ENCODE measurements at places on chromosomes 11 and 22. TPM values are rescaled to one million over a fixed set of nuclear protein-coding genes. Genes with fewer than 3 reads are reported as not detected.

GRCh38 chr22:19971276-19972124 lies 29.9 kb upstream of the TXNRD2 start:
- peaks cover 11% of the 10 kb centered on the region for H3K4me1 ChIP-seq
- no peaks in the 10 kb centered on the region for H3K27me3 ChIP-seq
- no peak overlapping the region for H3K4me3 ChIP-seq
- peaks cover 12% of the 10 kb centered on the region for H3K36me3 ChIP-seq
- no peak overlapping the region for H3K27ac ChIP-seq

DNA sequence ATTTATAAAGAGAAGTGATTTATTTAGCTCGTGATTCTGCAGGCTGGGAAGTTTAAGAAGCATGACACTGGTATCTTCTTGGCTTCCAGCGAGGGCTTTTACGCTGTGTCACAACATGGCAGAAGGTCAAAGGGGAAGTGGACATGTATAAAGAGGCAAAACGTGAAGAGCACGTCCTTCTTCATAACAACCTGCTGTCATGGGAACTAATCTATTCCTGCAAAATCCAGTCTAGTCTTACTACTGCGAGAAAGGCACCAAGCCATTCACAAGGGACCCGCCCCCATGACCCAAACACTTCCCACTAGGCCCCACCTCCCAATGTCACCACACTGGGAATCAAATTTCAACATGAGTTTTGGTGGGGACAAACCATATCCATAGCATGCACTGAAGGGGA lies 58.3 kb downstream of the AMOTL1 start:
- peak; percentile 17 for DNase-seq
- H3K4me1 ChIP-seq = no peaks in the 10 kb centered on the region
- peaks cover 68% of the 10 kb centered on the region for H3K36me3 ChIP-seq
- H3K27ac ChIP-seq = no peak overlapping the region

- H3K36me3 ChIP-seq = no peaks in the 10 kb centered on the region
- H3K27ac ChIP-seq = no peak overlapping the region
- DNase-seq = peak; percentile 5
Observed at GRCh38 chr11:106231591-106231990, 154.1 kb downstream of the AASDHPPT start.

GRCh38 chr11:46308631-46309419 lies 31.4 kb downstream of the CREB3L1 start:
- H3K4me1 ChIP-seq = no peaks in the 10 kb centered on the region
- no peaks in the 10 kb centered on the region for H3K27me3 ChIP-seq
- peak; percentile 77 for DNase-seq
- no peak overlapping the region for H3K27ac ChIP-seq
- H3K36me3 ChIP-seq = no peaks in the 10 kb centered on the region
- H3K4me3 ChIP-seq = no peak overlapping the region

DNA sequence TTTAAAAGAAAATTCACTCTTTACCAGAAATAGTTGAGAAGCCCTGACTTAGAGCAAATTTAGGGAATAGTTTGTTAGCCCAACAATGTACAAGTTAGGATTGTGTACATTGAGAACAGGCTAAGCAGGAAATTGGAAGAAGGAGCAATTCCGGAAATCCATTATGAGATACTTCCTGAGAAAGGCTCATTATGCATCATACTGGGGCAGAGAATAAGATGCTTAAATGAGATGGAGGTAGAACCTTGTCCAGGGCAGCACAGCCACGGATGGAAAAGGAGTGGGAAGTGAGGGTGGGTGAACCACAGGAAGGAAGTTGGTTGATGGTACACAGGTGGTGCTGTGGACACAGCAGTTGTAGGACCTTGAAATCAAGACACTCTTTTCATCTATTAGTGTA lies 180.2 kb downstream of the PGR start:
- H3K4me1 ChIP-seq = no peaks in the 10 kb centered on the region
- H3K36me3 ChIP-seq = peaks cover 3% of the 10 kb centered on the region
- H3K27me3 ChIP-seq = no peaks in the 10 kb centered on the region

GRCh38 chr11:94882931-94883330 lies 90.4 kb downstream of the CWC15 start:
- H3K36me3 ChIP-seq = peaks cover 19% of the 10 kb centered on the region
- no peak for DNase-seq
- H3K27ac ChIP-seq = no peak overlapping the region
- H3K27me3 ChIP-seq = no peaks in the 10 kb centered on the region

DNA sequence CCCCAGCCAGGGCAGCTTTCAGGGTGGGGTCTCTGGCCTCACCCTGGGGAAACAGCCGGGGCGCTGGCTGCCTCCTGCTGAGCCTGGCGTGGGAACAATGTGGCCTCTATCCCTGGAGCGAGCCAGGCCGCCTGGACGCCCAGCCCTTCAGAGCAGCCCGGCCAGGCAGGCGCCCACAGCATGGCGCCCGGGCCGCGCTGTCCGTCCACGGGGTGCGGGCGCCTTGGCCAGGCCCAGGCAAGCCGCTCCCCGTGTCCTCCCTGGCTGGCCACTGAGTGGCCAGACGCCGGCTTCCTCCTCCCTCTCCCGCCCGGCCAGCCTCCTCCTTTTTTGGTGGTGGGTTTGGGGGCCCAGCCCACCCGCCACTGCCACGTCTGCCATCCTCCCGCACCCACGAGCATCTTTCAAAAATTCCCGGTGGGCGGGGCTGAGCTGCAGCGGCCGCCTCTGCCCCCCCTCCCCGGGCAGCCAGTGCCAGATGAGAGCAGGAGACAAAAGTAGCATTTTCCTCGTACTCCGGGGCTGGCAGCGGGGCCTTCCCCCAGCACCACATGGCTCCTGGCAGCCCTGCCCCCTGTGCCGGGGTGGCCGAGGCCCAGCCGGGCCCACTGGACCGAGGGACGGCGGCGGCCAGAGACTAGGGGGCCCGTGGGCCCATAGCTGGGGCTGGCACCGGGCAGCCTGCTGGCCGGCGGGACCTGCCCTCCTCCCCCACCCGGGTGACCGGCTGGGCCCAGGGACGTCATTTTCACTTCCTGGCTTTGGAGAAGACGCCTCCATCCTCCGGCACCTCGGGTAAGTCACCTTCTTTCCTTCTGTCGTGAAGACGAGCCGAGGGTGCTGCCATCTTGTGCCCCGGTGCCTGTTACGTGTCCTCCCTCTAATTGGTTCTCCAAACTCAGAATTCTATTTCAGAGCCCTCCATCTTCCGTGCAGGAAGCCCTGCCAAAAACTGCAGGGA lies 70.2 kb upstream of the PPARA start:
- no peak overlapping the region for H3K27ac ChIP-seq
- H3K36me3 ChIP-seq = peaks cover 60% of the 10 kb centered on the region

DNA sequence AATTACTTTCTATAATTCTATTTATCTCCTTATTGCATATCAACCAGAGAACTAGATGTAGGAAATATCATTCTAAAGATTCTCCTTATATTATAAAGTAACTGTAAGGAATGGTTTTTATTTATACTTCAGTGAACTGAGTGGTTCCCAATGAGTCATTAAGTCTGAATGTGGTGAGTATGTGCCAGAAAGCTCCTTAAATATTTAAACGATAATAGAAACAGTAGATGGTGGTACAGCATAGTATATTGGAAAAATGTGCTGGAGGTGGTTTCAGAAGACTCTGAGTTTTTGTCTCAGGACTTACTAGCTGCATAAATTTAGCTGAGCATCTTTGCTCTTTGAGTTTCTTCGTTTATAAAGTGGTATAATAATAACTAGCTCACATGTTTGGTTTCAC lies 653.5 kb downstream of the FAM181B start:
- H3K27me3 ChIP-seq = peaks cover 15% of the 10 kb centered on the region
- H3K4me3 ChIP-seq = no peak overlapping the region
- no peaks in the 10 kb centered on the region for H3K36me3 ChIP-seq
- no peak for DNase-seq

- no peaks in the 10 kb centered on the region for H3K27me3 ChIP-seq
- H3K27ac ChIP-seq = no peak within 1 kb of the TSS
- H3K4me3 ChIP-seq = no peak within 1 kb of the TSS
- H3K4me1 ChIP-seq = peaks cover 9% of the 10 kb centered on the region
Observed at GRCh38 chr11:57426929-57427726, at the start of gene SLC43A3. Gene SLC43A3 (minus strand): TSS chr11:57427121. CDS start chr11:57426172, 949 bp downstream.

- DNase-seq = no peak
- H3K36me3 ChIP-seq = no peaks in the 10 kb centered on the region
- H3K27ac ChIP-seq = peak overlapping the region; percentile 73
- peaks cover 52% of the 10 kb centered on the region for H3K4me1 ChIP-seq
- no peaks in the 10 kb centered on the region for H3K27me3 ChIP-seq
Observed at GRCh38 chr11:18704698-18705097, 6.1 kb downstream of the TMEM86A start.

DNA sequence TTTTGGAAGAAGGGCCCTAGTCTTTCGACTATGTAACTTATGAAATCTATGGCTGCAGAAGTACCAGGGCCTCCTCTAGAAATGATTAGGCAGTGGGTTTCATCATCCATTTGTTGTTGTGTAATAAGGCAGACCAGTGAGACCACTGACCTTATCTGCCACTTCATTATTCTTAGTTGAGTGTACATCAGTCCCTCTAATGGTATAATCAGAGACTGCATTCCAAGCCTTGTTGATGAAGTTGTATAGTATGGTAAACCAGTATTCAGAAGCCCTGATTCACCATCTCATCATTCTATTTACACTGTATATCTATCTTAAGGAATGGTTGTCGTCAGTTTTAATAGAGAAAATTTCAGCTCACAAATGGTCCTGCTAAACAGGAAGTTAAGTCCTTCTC lies 32.2 kb upstream of the GRIA4 start:
- no peak overlapping the region for H3K27ac ChIP-seq
- H3K4me3 ChIP-seq = no peak overlapping the region
- DNase-seq = no peak
- no peaks in the 10 kb centered on the region for H3K4me1 ChIP-seq
- H3K36me3 ChIP-seq = no peaks in the 10 kb centered on the region

GRCh38 chr11:67406969-67407687 lies 3.2 kb downstream of the TBC1D10C start:
- H3K4me1 ChIP-seq = peaks cover 6% of the 10 kb centered on the region
- peaks cover 33% of the 10 kb centered on the region for H3K27me3 ChIP-seq
- H3K27ac ChIP-seq = no peak overlapping the region
- DNase-seq = no peak

- no peaks in the 10 kb centered on the region for H3K27me3 ChIP-seq
- peaks cover 44% of the 10 kb centered on the region for H3K4me1 ChIP-seq
- peak overlapping the region; percentile 7 for H3K4me3 ChIP-seq
Observed at GRCh38 chr11:1920909-1921573, 1.5 kb downstream of the TNNT3 start.

GRCh38 chr22:27986937-27987336 lies 67.9 kb upstream of the PITPNB start:
- DNase-seq = no peak
- H3K4me1 ChIP-seq = peaks cover 11% of the 10 kb centered on the region
- H3K36me3 ChIP-seq = peaks cover 3% of the 10 kb centered on the region
- H3K27ac ChIP-seq = peak overlapping the region; percentile 47
- H3K27me3 ChIP-seq = no peaks in the 10 kb centered on the region

- no peak overlapping the region for H3K27ac ChIP-seq
- H3K36me3 ChIP-seq = no peaks in the 10 kb centered on the region
- H3K27me3 ChIP-seq = no peaks in the 10 kb centered on the region
- no peak for DNase-seq
- H3K4me1 ChIP-seq = no peaks in the 10 kb centered on the region
Observed at GRCh38 chr11:87284306-87284705, 246.6 kb downstream of the TMEM135 start.

GRCh38 chr22:50314081-50314454 lies 6.6 kb upstream of the PLXNB2 start:
- H3K36me3 ChIP-seq = no peaks in the 10 kb centered on the region
- peaks cover 34% of the 10 kb centered on the region for H3K27me3 ChIP-seq
- no peak overlapping the region for H3K4me3 ChIP-seq

DNA sequence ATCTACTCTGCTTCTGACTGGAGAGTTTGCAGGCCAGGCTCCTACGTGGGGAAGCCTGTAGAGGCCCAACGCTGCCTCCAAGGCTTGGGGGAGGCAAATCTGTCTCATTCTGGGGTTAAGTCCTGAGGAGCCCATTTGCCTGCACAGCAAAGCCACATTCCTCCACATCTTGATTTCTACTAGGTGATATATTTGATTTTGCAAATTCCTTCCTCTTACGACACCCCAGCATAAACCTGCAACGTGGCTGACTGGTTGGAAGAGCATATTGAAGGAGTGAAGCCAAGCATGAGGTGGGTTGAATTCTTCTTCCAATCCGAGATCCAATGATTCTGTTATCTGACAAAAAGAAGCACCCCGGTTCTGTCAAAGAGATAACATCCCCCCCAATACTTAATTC lies 87.1 kb downstream of the FBXO7 start:
- H3K36me3 ChIP-seq = no peaks in the 10 kb centered on the region
- no peak overlapping the region for H3K4me3 ChIP-seq
- H3K27me3 ChIP-seq = no peaks in the 10 kb centered on the region
- H3K27ac ChIP-seq = no peak overlapping the region

DNA sequence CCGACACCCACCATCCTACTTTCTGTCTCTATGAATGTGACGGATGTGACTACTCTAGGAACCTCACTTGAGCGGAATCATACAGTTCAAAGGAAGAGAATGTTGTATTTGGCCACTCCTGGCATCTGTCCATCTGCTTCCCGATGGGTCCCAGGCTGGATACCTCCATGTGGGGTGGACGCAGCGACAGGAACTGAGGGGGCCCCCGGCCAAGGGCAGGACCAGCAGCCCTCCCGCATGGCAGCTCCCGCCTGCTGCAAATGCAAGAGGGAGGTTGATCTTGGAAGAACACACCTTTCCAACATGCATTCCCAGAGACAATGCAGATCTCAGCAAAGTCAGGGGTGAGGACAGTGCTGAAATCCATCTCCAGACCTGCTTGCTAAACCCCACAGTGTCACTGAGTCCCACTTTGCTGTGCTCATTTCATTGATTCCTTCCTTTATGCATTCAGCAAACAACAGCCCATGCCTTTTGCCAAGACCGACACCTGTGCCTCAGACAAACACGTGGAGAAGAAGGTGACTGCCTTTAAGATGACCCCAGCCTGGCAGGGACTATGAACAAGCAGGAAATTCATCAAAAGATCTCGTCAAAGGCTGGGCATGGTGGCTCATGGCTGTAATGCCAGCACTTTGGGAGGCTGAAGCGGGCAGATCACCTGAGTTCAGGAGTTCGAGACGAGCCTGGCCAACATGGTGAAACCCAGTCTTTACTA lies 246.2 kb downstream of the CTTN start:
- no peaks in the 10 kb centered on the region for H3K4me1 ChIP-seq
- no peak overlapping the region for H3K4me3 ChIP-seq
- no peaks in the 10 kb centered on the region for H3K36me3 ChIP-seq
- peaks cover 4% of the 10 kb centered on the region for H3K27me3 ChIP-seq
- DNase-seq = no peak
- no peak overlapping the region for H3K27ac ChIP-seq

DNA sequence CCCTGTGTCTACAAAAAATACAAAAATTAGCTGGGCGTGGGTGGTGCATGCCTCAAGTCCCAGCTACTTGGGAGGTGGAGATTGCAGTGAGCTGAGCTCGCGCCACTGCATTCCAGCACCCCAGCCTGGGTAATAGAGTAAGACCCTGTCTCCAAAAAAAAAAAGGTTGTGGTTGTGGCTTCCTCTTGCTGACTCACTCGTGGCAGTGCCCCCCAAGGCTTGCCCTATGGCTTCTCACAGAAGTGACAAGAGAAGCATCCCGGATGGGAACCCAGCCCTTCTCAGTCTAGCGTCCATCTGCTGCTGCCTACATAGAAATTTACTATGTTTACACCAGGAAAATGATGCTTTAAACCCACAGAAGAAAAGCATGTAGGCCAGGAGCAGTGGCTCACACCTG lies 68.5 kb upstream of the PITPNB start:
- peaks cover 11% of the 10 kb centered on the region for H3K4me1 ChIP-seq
- no peaks in the 10 kb centered on the region for H3K27me3 ChIP-seq
- H3K36me3 ChIP-seq = peaks cover 3% of the 10 kb centered on the region
- peak overlapping the region; percentile 47 for H3K27ac ChIP-seq
- no peak overlapping the region for H3K4me3 ChIP-seq
- peak; percentile 74 for DNase-seq

Gene CEND1
- total RNA-seq = 1.5 TPM

Gene OR5M10
- not detected for total RNA-seq

Gene TRIM51
- total RNA-seq = not detected

Gene TESMIN
- not detected for total RNA-seq

Gene APOL3
- not detected for total RNA-seq

Gene CCDC188
- total RNA-seq = not detected

Gene APOL4
- not detected for total RNA-seq

Gene CSF2RB
- total RNA-seq = not detected
